Foreskin fibroblast (primary cell): ENCODE measurements at places on chromosomes 3 and 15.
A peak's percentile ranks its signal among the peaks of the same experiment; 100 is the strongest.

DNA sequence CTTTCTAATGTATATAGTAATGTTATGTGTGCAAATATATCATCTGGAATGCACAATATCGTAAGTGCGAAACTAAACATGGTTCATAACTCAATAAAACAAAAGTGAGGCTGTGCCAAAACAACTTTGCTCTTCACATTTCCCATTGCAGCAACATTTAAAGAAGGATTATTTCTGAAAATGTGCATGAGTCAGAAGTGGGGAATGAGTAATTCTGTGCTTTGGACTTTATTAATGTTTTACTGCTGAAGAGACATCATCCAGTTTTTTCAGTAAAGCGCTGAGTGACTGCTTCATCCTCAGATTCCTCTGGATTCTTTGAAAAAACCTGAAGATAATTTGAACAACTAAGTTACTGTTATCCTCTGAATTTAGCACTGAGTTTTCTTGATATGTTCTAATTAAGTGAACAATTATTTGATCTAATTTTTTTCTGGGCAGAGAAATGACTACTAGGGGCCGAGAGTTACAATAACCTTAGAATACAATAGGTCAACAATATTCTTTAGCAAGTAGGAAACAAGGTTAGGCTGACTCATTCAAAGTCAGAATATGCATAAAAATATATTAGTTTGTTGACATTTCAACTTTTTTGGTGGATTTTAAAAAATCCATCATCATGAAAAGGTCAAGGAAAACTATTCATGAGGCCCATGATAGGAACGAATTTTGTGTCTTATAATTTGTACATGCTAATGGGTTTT, 20.0 kb upstream of the PLCL2 start:
- no peak for DNase-seq

DNA sequence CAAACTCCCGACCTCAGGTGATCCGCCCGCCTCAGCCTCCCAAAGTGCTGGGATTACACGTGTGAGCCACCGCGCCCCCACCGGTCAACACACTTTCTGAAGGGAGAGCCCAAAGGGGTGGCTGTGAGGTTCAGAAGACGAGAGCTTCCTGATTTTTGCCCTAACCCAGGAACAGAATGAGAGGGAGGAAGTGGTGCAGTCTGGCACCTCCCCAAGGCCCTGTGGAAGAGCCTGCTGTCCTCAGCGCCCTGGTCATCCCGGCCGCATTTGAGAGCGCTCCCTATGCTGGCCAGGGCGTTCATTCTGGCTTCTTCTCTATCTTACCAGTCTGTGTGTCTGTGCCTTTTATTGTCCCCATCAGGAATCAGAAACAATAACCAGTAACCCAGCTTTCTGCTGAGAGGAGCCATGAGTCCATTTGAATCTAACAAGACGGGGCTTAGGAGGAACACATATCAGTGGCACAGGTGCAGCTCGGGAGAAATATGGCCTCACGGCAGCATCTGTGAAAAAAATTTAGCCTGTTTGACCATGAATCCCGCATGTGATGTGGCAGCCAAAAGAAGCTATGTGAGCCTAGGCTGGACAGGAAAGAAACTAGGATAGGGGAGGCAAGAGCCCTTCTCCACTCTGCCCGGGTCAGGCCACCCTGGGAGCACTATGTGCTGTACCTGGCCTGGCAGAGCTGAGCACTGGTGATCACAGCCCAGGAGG, 12.9 kb downstream of the BDH1 start:
- no peak for DNase-seq

DNA sequence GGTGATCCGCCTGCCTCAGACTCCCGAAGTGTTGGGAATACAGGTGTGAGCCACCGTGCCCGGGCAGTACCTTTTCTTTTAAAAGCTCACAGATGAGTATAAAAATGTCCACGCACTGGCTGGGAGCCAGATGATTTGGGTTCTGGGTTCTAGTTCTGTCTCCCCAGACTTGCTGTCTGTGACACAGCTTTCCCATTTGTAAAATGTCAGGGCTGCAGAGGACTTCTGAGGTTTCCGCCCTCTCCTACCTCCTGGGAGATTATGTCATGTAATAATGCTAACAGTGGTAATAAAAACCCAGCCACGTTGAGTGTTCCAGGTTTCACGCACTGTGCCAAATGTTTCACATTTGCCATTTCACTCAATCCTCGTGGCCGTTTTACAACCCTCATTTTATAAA, 1.3 kb upstream of the PPP4R2 start:
- DNase-seq, result no peak

- no peak for DNase-seq
Measured at GRCh38 chr3:31615071-31615875, 82.5 kb downstream of the STT3B start.

- no peak for DNase-seq
Measured at GRCh38 chr15:53454535-53454842, 305.0 kb downstream of the WDR72 start.

DNA sequence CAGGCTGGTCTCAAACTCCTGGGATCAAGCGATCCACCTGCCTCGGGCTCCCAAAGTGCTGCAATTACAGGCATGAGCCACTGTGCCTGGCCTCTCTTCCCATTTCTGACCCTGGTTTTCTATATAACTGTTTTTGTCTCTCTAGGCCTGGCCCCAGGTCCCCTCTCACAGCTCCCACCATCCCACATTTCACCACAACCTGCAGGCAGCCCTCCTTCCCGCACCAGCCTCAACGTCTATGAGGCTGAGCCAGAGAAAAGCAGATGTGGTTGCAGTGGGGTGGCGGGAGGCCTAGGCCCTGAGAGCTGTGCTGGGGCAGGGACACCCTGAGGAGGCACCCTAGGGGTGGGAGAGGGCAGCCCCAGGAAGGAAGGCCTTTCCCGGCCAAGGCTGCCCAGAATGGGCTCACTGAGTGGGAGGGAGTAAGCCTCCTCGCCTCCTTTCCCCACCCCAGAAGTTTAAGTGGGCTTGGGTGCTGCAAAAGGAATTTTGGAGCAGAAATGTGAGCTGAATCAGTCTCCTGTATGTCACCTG, 99.7 kb downstream of the LSM3 start:
- no peak for DNase-seq

- no peak for DNase-seq
Measured at GRCh38 chr3:186162221-186162620, 53.3 kb upstream of the ETV5 start.

DNA sequence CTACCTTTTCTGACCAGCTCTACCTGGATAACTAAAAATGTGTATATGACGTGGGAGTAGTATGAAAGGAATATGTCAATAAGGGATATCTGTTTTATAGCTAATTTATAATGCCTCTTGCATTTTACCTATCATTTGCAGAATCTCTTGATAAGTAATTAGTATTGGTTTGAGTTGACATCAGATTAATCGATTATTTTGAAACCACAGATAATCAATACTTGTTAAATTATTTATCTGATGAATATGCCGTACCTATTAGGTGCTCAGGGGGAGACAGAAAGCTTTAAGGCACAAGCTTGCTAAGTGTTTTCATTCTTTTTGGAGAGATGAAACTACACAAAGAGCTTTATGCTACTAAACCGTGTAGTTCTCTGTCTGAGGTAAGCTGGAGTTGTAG, 24.3 kb downstream of the NR1D2 start:
- DNase-seq, result no peak

GRCh38 chr3:89360156-89360555, 252.7 kb downstream of the EPHA3 start:
- peak; percentile 51 for DNase-seq

GRCh38 chr15:78016860-78017259, 60.7 kb downstream of the TBC1D2B start:
- no peak for DNase-seq

DNA sequence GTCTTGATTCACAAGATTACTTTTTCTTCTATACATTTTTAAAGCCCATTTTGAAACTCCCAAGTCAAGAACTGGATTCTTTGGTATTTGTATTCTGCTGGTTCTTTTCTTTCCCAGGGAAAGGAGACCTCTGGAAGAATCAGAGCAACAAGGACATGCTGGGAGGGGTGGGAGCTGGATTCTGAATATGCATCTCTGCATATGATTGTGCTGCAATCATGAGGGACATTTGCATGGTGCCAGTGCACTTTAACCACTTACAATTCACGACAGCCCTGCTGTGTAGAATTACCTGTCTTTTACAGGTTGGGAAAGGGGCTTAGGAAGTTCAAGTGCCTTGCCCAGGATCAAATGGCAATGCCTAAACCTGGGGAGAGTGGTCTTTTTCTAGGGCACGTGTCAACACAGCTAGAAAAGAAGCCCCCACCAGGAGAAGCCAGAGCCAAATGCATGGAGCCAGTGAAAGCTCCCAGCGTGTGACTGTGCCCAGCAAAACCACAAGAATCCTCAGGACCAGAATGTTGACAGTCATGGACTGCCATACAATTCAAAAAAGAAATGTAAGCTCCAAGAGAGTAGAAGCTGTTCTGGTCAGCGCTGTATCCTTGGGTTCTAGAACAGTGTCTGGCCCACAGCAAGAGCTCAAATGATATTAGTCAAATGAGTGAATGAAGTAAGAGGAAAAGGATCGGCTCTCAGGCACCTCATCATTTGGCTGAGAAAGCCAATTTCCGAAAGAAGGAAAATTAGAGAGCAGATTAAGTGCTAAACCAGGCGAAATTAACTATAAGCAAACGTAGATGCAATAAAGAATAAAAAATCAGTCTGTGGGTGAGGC, 84.5 kb upstream of the MEF2A start:
- no peak for DNase-seq

DNA sequence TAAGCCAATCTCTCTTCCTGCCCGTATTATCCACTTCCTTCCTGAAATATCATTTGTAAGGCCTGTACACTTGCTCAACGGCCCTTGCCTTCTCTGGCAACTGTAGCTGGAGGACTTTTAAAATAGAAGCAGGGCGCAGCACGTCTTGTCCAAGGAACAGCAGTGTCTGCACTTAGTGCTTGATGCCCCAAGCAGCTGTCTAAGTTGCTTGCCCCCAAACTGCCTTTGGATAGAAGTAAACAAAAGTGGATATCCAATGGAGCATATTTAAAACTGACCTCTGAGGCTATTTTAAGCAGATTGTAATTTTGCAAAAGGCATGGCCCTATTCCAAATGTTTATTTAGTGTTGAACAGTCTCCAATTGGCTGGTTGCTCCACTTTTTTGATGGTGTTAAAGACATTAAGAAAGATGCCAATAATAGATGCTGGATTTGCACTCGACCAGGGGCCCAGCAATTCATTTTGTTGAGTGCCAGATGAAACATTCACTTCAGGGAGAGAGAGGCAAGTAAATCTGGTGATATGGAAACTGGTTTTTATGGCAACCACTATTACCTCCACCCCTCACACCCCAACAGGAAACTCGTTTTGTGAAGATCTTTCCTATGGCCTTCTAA, 526.8 kb upstream of the TBL1XR1 start:
- DNase-seq, result no peak

- DNase-seq, result no peak
Measured at GRCh38 chr3:12449889-12450682, 34.2 kb upstream of the TSEN2 start.

GRCh38 chr3:30645077-30645476, 38.7 kb downstream of the TGFBR2 start:
- no peak for DNase-seq
